Transverse colon (tissue), 4 donors: ENCODE measurements at places on chromosomes 16 and 17. TPM values are rescaled to one million over a fixed set of nuclear protein-coding genes. Genes with fewer than 3 reads are reported as not detected.

Gene NPIPA8
- not detected for total RNA-seq

Gene PPY
- not detected for total RNA-seq

Gene EXOC3L1
- total RNA-seq = not detected

Gene RNF222
- total RNA-seq = not detected

Gene FNDC8
- not detected for total RNA-seq

Gene DOC2A
- 9.8 TPM for total RNA-seq

Gene USP43
- 24.1 TPM for total RNA-seq

Gene TERB1
- 0.32 TPM for total RNA-seq

Gene NLRC3
- total RNA-seq = 5.4 TPM

Gene AOC2
- 1.1 TPM for total RNA-seq

Gene ZPBP2
- total RNA-seq = not detected

Gene GFAP
- total RNA-seq = not detected

Gene CDRT15
- total RNA-seq = not detected

Gene GUCY2D
- total RNA-seq = not detected

Gene HP
- not detected for total RNA-seq

Gene TAT
- total RNA-seq = 0.37 TPM

Gene CD300E
- not detected for total RNA-seq

Gene MAPT
- total RNA-seq = 1.9 TPM

Gene GNAO1
- 10.7 TPM for total RNA-seq

Gene FAM20A
- 3.6 TPM for total RNA-seq

Gene METTL16
- total RNA-seq = 141 TPM

Gene CHST5
- total RNA-seq = 41.4 TPM

Gene KCNG4
- total RNA-seq = not detected

Gene KRTAP4-4
- not detected for total RNA-seq

Gene CACNG1
- total RNA-seq = not detected

Gene CLEC18C
- 0.79 TPM for total RNA-seq

Gene TAC4
- total RNA-seq = not detected

Gene TSPOAP1
- total RNA-seq = 4.4 TPM

Gene RCVRN
- total RNA-seq = not detected

Gene MRC2
- total RNA-seq = 47.2 TPM

Gene TOX3
- 31.6 TPM for total RNA-seq

Gene PNPO
- total RNA-seq = 25.8 TPM

Gene STAT3
- 156 TPM for total RNA-seq

Gene MYOCD
- total RNA-seq = 20.1 TPM

Gene NUDT7
- total RNA-seq = 18.2 TPM

Gene CTRB2
- not detected for total RNA-seq

Gene OTOA
- 0.32 TPM for total RNA-seq

Gene AGRP
- not detected for total RNA-seq

Gene VPS35L
- 89.8 TPM for total RNA-seq

Gene PLLP
- 7.6 TPM for total RNA-seq
